IMR-90 (cell line): ENCODE measurements at places on chromosomes 6 and 20. TPM values are rescaled to one million over a fixed set of nuclear protein-coding genes. Genes with fewer than 3 reads are reported as not detected.

Gene VGLL2
- total RNA-seq = not detected in 2 replicates

Gene FRK
- under 0.01 TPM in 2 replicates for total RNA-seq

Gene CDH26
- not detected in 2 replicates for total RNA-seq

Gene TENT5A
- 10.8 and 16.9 TPM in 2 replicates for total RNA-seq

Gene BNIP5
- not detected in 2 replicates for total RNA-seq

Gene HDDC2
- 40.9 and 51.4 TPM in 2 replicates for total RNA-seq

Gene PSORS1C2
- not detected in 2 replicates for total RNA-seq

Gene CCR6
- not detected in 2 replicates for total RNA-seq

Gene INSM1
- total RNA-seq = not detected in 2 replicates

Gene ZC2HC1B
- not detected in 2 replicates for total RNA-seq

Gene PRDM13
- not detected in 2 replicates for total RNA-seq

Gene TRIM15
- not detected in 2 replicates for total RNA-seq

Gene KCNK16
- not detected in 2 replicates for total RNA-seq

Gene HTR1E
- total RNA-seq = not detected in 2 replicates

Gene CNR1
- not detected in 2 replicates for total RNA-seq

Gene MUCL3
- total RNA-seq = not detected in 2 replicates

Gene ESR1
- not detected in 2 replicates for total RNA-seq
